ENCODE measurements at places on chromosomes 5 and 9. TPM values are rescaled to one million over a fixed set of nuclear protein-coding genes. Genes with fewer than 3 reads are reported as not detected.

- DNase-seq = no peak
Measured at GRCh38 chr5:16681876-16682275, 65.1 kb upstream of the RETREG1 start.

DNA sequence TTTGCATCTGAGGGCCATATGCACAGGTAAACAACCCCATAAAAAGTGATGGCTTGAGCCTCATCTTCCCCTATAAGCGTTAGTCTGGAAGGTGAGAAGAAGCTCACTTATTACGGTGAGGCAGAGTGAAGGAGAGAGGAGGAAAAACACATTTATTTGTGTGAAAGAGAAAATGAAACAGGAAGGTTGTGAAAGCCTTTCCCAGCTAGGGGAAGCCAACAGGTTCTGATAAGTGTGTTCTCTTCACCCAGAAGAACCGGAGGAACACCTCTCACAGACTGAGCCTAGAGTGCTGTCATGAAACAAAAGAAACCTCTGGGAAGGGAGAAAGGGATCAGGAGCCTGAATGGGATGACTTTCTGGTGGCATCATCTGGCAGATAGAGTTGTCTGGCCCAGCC, 192.5 kb downstream of the PTTG1 start:
- DNase-seq = no peak

DNA sequence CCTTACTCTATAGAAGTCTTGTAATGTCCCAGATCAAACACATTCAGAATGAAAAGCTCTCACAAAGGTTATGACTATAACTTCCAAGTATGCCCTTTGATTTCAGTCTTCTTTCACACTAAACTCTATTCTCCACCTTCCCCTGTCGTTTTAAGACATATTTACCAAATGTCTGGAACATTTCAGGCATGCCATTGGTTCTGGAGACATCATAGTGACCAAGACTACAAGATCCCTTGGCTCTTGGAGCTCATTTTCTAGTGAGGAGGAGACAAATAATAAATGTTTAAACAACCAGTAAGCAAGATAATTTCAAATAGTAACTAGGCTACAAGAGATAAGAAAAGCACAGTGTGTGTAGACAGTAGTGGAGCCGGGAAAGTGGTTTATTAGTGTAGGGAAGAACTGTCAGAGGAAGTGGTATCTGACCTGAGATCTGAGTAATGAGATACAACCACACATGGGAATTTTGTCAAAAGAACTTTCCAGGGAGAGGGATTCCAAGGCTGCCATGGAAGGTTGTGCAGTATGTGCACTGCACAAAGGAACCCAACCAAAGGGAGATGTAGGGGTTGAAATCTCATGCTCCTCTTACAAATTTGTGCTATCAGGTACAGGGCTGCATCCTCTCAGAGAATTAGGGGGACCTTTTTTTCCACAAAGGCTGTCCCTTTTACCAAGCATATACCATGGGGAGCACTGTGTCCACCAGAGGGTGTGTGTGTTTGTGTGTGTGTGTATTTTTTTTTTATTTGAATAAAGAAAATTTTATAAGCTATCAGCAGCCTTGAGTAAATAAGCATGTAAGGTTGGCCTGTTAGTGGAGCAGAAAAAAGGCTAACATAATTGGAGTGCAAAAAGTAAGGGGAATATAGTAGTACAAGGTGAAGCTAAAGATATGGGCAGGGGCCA, 1279.1 kb upstream of the WWC1 start:
- DNase-seq = no peak

The SSBP2 gene
- polyA plus RNA-seq = 96.2 TPM

The GTF3C4 gene
- polyA plus RNA-seq = 24.8 TPM
